ENCODE measurements at places on chromosomes 3 and 15.
A peak's percentile ranks its signal among the peaks of the same experiment; 100 is the strongest.

DNA sequence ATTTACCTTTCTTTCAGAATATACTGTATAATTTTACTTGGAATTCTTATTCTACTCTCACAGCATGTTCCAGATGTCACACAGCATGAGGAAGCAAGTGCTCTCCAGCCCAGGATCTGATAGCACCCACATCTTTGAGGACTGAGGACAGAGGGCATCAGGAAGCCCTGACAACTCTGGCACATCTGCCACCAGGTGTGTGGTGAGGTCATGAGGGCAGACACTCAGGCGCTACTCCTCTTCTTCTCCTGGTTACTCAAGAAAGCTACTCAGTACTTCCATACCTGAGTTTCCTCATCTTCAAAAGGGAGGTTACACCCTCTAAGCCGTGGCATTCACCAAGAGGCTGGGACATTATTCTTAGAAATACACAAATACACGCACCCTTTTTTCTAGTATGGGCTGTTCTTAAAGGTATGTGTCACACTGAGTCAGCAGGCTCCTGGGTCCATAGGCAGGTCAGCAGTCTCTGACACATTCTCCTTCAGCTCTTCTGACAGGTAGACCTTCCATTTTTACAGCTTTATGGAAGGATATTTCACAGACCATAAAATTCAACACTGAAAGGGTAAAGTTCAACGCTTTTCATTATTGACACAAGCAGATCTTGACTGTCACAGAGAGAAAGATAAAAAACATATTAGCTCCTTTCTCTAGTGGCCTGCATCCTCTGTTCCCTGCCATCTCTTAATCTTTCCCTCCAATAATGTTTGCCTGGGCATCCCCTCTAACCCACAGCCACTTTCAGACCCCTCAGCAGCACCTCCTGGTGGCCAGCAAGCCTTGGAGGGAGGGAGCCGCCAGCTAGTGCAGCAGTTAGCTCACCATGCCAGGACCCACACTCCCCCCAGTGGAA lies 103.2 kb upstream of the TJP1 start:
- DNase-seq, result peak; percentile 38

DNA sequence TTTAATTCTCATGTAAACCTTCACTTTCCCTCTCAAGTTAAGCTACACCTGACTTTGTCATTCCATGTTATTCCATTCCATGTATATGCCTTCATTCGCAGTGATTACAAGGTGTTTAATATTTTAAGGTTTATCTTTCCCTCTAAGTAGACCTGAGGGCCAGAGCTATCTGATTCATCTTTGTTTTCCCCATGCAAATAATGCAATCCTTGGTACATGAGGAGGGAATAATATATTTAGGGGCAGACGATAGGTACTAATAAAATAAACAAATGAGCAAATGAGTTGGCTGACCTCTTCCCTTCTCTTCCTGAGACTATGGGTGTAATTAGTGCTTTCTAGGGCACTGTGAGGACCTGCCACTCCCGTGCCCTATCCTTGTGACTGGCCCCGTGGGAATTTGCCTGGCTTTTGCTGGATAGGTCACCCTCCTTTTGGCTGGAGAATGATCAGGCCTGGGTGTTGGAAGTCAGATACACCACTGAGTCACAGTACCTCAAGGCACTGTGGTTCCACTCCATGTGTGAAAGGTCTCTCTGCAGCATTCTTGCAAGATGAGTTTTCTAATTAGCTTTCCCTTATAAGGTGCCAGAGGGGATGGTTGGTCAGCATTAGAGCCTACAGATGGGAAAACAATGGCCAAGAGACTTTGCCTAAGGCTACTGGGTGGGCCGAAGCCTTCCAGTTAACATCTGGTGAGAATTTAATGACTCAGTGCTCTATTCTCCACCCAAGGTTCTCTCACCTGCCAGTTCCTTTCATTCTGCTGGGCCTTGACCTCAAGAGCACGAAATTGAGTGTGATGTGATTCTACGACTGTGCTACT lies 183.2 kb downstream of the P3H2 start:
- DNase-seq, result no peak

DNA sequence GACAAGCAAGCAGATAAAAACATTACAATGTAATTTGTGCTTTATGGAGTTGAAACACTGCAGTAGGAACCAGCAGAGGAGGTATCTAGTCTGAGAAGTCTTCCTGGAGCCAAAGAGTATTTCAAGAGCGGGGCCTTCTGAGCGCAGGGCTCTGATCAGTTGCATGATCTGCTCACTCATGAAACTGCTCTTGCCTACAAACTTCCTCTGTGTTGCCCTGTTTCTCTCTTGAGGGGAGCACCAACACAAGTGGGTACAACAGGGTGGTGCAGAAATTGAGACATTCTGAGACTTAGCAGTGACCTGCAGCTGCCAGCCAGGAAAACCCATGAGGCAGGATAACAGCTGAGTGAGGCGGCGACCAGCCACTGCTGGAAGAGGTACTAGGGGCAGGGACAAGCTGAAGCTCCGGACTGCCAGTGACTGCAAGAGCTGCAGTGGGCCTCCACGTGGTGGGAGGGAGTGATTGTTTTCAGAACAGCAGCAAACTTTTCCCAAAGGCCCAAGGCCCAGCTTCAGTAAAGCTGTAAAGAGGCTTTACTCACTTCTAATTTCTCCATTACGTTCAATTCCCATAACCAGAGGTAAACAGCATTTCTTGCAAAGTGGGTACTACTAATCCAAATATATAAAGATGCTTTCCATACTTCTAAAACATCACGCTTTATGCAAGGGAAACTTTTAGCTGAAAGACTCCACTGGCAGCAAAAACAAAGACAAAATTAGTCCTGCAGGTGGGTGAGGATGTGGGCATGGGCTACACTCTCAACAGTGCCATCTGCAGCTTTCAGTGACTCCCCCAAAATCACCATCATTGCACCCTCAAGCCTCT lies 69.0 kb upstream of the LPP start:
- DNase-seq, result no peak

GRCh38 chr3:43649365-43649968 lies 27.7 kb upstream of the ANO10 start:
- DNase-seq, result no peak

GRCh38 chr3:32200992-32201758 lies 37.3 kb upstream of the CMTM8 start:
- no peak for DNase-seq

Measured in SK-N-DZ (cell line).